ENCODE measurements at places on chromosomes 6 and 20.

DNA sequence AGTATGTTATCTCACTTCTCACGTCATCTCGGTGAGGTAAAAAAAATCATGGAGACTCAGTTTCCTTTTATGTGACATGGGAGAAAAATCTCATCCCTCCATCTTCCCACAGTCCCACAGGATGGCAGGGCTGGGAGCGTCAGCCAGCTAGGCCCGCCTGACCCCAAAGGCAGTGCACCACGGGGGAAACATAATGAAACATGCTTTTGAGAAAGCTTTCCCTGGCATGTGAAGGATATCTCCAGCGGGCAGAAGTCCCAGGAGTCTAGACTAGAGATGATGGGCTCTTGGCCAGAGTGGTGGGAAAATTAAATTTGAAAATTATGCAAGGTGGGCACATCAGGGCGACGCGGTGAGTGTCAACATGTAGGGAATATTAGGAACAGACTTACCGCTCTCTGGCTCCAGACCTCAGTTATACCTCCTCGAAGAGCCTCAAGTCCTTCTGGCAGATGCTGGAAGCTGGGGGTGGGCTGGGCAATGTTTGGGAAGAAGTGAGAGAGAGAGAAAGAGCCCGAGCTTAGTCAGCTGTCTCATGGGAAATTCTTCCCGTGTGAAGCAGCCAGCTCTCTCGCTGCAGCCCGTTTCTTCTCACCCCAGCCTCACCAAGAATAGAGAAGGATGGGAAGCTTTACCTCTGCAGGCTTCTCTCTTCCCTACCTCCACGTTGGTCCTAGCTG, 52.3 kb downstream of the MOCS1 start:
- no peak for DNase-seq

GRCh38 chr6:41427642-41428335, 92.4 kb downstream of the NCR2 start:
- DNase-seq: no peak

- no peak for DNase-seq
These were observed 6.6 kb downstream of the UFL1 start for GRCh38 chr6:96528193-96528592.

DNA sequence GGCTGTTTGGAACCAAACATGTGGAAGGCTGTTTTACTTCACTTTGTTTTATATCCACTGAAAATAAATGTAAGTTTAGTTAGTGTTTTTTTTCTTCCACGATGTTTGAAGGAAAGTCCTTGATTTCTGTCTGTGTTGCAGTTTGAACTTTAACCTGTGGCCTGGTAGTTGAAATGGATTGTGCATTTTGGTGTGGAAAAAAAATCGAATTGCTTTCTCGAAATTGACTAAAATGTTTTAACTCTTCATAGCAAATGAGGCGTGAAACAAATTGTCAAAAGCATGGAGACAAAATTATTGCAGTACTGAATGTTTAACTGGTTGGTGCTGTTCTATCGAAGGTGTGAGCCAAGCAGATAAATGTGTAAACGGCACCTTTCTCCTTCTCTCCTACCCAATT, 24.5 kb downstream of the ARID1B start:
- no peak for DNase-seq

DNA sequence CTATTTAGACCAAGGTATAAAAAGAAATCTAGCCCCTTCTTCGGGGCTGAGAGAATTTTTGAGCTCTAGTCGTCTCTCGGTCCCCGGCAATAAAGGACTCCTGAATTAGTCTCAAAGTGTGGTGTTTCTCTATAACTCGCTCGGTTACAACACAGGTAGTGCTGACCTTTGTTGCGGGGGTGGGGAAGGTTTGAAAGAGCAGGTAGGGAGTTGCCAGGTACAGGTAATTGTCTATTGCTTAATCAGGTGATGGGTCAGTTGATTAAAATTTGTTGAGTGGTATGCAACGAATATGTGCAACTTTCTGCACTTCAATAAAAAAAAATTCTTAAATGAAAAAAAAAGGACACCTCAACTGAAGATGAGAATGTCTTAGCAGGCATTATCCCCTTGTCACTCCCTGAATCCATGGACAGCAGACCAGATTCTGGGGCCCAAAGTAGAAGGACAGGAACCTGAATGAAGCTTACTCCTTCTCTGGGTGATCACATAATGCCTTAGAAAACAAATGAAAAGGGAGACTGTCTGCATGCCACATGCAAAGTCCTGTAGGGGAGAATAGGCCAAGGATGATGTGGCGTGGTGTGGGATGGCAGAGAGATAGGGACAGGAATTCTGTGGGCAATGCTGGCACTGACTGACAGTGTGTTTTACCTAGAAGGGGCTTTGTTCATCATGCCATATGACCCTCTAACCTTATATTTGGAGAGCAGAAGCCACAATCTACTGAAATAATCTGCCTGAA, 157.6 kb upstream of the OLIG3 start:
- no peak for DNase-seq

All from cortex of kidney (tissue), 1 donor.